Stimulated activated CD4-positive, alpha-beta T cell treated with anti-CD3 and anti-CD28 coated beads, TNF-alpha, amount 100 ng/mL, for 1 hour (primary cell): ENCODE measurements at places on chromosomes 13 and 19.

GRCh38 chr19:37243206-37243632 lies 25.2 kb downstream of the ZNF383 start:
- DNase-seq: no peak

GRCh38 chr13:46345866-46346265 lies 41.2 kb downstream of the RUBCNL start:
- no peak for DNase-seq

GRCh38 chr19:10471909-10472308 lies 31.2 kb downstream of the KEAP1 start:
- DNase-seq: no peak

DNA sequence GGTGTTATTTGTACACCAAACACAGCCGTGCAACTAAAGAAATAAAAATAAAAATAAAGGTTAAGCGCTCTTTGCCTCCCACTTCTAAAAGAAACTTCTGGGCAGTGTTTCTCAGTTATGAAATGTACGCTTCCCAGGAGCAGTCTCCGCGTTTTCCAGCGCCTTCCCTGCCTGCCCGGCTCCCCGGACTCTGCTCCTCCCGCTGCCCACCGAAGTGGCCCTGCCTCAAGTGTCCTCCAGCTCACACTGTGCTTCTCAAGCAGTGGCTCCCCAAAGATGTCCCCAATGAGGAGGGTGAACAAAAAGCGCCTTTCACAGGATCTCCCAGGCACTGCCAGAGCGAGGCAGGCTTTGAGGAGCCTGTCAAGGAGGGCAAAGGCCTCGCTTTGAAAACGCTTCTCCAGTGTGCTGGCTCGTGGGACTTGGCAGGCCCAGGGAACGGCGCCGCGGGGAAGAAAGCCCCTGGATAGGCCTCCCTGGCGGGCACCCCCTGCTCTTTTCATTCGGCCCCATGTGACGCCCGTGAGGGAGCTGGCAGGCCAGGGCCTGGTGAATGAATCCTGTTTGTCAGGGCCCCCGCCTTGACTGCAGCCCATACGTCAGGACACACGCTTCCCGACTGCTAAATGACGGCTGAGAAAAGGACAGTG lies 187.1 kb downstream of the FOXO1 start:
- DNase-seq: no peak

DNA sequence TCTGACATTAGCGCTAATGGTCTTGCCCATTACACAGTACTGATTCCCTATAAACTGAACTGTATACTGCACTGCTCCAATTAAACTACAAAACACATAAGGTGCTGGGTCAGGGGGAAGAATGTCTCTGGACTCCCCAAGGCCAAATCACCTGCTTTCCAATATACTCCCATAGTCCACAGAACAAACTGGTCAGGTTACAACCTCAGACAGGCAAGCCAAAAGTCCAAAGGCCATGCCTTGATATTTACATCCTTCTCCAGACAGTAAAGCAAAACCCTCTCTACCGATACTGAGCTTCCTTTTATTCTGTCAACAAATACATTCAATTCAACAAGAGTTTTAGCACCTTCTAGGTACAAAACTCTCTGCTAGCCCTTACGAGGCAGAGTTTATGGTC lies 8.9 kb downstream of the ZNF541 start:
- DNase-seq: no peak

- DNase-seq: no peak
These were observed 168.6 kb downstream of the OXGR1 start for GRCh38 chr13:96825653-96826052.

- DNase-seq: no peak
These were observed 1.1 kb upstream of the SLC35E1 start for GRCh38 chr19:16573296-16573695.

DNA sequence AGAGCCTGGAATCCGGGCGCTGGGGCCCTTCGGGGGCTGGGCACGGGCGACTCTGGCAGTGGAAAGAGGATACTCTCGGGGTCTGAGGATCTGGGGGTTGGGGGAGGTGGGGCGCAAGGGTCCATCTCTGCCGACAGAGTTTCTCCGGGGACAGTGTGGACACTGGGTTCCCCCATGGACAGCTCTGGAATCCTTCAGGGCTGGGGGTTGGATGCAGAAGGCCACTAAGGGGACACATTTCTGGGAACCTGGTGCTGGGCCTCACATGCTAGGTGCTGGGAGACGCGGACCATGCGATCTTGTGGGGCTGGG lies 2.3 kb downstream of the TGFBR3L start:
- no peak for DNase-seq
